AML-193 (cell line): ENCODE measurements at places on chromosomes 13 and 19.

GRCh38 chr19:16380943-16381755 lies 56.5 kb downstream of the KLF2 start:
- no peak for DNase-seq

DNA sequence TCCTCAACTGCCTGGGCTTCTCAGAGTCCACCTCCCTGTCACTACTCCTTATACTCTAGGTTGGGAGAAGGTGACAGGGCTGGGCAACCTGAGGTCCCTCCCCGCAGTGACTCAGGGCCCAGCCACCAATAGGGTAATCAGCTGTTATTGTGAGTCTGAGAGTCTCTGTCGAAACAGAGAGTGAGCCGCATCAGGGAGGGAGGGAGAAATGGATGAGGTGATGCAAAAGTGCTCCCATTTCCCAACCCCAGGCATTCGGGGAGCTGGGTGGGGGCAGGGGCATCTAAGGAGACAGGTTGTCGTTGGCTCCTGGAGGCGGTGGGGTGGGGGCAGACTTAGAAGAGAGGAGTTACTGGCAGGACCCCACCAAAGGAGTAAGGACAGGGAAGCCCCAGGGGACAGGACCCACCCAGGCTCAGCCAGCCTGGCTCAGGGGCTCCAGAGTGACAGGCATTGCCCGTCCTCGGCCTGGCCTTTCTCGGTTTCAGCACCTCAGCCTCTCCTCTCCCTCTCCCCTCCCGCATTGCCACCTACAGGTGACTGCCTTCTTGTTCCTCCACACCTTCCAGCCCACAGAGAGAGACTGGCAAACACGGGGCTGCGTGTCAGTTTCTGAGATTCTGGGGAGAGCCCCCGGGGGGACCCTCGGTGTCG lies at the start of gene DMKN:
DMKN (minus strand) TSS at position 22 of the 654 bp plus-strand sequence. CDS start 174 bp downstream, outside the sequence.
- no peak for DNase-seq

GRCh38 chr13:74246487-74246886 lies 112.3 kb upstream of the KLF12 start:
- DNase-seq: no peak

GRCh38 chr13:35945368-35945767 lies 185.8 kb downstream of the DCLK1 start:
- DNase-seq: no peak

DNA sequence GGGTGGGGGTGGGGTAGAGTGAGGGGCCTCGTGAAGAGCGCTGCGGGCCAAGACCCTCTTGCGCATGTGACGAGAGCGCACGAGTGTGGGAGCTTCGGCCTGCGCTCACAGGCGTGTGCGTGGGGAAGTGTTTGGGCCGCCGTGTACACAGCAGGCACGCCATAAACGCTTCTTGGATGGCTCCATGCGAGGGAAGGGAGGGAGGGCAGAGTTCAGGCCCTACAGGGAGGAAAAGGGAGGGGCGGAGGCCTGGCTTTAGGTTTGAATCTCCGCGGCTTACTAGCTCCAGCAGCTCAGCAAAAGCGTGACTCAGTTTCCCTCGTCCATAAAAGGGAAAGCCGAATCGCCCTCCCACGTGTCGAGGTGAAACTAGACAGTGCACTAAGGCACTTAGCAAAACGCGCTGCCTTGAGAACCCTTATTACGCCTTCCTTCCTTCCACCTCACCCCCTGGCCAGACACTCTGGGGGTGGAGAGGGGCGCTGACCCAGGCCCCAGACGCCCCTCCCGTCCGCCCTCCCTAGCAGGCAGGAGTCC lies 12.5 kb downstream of the GADD45B start:
- no peak for DNase-seq

GRCh38 chr13:19150712-19151228 lies 30.9 kb downstream of the TUBA3C start:
- no peak for DNase-seq

DNA sequence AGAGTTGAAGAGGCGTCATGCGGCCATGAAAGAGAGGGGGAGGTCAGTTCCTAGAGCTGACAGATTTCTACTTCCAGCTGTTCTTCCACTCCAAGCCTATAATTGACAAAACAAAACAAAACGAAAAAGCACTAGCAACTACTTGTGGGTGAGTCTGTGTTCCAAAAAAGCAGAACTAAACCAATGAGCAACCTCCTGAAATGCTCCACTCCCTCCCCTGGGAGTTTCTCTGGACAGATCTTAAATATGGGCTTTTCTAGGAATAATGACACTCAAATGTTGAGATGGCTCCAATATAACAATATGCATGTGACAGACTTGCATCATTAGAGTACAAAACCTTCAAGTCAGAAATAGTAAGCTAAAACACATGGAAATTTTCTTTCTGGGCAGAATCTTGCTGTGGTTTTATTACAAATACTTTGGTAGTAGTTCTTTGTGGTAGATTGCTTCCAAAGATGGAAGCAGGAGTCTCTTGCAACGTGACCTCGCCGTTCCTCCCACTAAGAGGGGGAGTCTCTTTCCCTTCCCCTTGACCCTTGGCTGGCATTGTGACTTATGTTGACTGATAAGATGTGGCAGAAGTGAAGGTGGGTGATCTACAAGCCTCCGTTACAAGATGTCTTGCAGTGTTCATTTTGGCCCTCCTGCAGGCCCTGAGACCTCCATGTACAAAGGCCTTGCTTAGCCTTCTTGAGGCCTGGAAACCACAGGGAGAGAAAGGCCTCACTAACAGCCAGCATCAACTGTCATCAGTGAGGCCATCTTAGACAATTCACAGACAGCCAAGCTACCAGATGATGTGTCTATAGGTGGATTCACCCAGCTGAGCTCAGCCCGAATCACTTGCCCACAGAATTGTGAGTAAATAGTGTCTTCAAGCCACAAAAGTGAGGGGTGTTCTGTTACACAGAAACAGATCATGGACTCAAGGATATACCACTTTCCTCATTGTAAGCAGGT lies 173.1 kb upstream of the RFC3 start:
- peak; percentile 64 for DNase-seq
